ENCODE measurements at places on chromosomes 4 and X. TPM values are rescaled to one million over a fixed set of nuclear protein-coding genes. Genes with fewer than 3 reads are reported as not detected.

DNA sequence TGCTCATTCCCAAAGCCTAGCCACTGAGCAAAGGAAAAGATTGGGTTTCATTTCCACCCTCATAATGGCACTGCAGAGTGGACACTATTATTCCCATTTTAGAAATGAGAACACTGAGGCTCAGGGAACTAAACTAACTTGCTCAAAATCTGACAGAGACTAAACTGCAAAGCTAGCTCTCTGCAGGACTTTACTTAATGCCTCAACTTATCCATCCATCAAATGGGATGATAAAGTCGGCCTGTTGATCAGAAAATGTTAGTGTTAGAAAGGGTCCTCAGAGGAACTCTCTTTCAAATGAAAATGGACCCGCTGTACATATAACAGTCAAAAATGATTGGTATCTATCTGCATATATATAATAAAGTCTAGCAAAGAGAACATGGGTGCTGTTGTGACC, 186.8 kb downstream of the QDPR start:
- H3K27ac ChIP-seq, result no peak overlapping the region
- H3K4me3 ChIP-seq, result no peak overlapping the region
- no peaks in the 10 kb centered on the region for H3K36me3 ChIP-seq
- no peak for DNase-seq

DNA sequence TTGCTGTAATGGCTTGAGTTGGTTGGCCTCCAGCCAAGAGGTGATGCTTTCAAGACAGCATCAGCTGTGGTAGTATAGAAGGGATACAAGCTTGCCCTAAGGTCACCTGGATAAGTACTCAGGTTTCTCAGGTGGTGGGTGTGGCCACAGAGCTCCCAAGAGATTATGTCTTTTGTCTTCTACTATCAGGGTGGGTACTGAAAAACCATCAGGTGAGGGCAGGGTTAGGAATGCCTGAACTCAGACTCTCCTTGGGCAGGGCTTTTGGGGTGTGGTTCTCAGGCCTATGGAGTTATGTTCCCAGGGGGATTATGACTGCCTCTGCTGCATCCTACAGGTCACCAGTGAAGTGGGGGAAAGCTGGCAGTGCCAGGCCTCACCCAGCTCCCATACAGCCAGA, 654.6 kb upstream of the GALNT7 start:
- no peak overlapping the region for H3K4me3 ChIP-seq
- no peaks in the 10 kb centered on the region for H3K27me3 ChIP-seq
- H3K36me3 ChIP-seq, result no peaks in the 10 kb centered on the region

DNA sequence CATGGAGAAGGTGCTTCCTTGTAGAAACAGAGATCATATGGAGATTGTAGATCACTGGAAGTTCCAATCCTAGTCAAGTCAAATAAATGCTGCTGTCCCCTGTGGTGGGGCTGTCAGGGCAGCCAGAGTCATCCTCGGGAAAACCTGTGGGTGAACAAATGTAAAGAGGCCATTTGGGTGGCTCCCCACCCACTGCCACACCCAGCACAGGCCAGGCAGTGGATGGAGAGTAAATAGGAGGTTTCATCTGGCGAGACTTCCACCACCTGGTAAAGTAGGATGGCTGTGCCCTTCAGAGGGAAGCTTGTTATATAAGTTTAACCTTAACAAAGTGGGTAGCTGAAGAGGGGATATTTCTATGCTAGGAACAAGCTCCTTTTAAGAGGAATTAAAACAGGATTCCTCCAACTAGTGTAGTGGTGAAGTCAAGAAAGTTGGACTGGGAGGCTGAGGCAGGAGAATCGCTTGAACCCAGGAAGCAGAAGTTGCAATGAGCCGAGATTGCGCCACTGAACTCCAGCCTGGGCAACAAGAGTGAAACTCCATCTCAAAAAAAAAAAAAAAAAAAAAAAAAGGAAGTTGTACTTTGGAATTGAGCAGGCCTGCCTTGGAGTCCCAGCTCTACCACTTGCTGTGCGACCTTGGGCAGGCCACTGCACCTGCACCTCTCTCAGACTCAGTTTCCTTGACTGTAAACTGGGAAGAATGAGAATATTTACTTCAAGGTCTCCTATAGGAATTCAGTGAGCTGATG, 273.7 kb downstream of the PTTG2 start:
- no peaks in the 10 kb centered on the region for H3K4me1 ChIP-seq
- H3K4me3 ChIP-seq, result no peak overlapping the region
- H3K36me3 ChIP-seq, result no peaks in the 10 kb centered on the region
- H3K27me3 ChIP-seq, result no peaks in the 10 kb centered on the region

DNA sequence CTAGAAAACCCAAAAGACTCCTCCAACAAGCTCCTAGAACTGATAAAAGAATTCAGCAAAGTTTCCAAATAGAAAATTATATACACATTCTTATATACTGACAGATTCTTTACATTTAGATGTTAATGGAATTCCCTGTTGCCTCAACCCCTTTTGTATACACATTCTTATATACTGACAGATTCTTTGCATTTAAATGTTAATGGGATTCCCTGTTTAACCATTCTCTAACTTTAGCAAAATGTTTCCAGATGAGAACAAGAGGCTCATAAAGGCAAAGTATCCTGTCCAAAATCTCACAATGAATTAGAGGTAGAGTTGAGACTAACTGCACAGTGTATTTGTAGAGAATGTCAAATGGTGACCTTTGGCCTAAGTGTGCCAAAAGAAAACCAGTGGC, 23.1 kb upstream of the AR start:
- H3K27ac ChIP-seq, result no peak overlapping the region
- no peaks in the 10 kb centered on the region for H3K4me1 ChIP-seq
- H3K36me3 ChIP-seq, result no peaks in the 10 kb centered on the region
- H3K27me3 ChIP-seq, result no peaks in the 10 kb centered on the region

DNA sequence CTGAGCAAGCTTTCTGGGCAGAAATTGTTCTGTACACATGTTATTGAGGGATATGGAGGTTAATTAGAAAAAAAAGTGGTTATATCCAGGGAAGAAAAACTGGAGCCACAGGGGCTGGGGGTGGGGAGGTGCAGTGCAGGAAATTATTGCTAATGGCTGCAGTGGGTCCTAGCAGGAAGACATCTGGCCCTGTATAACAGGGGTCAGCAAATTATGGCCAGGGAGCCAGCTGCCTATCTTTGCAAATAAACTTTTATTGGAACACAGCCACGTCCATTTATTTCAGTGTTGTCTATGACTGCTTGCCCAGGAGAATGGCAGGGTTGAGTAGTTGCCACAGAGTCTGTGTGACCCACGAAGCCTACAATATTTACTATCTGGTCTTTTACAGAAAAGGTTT, 23.4 kb upstream of the PRPS2 start:
- H3K27me3 ChIP-seq, result no peaks in the 10 kb centered on the region
- H3K27ac ChIP-seq, result no peak overlapping the region
- DNase-seq, result no peak
- H3K4me1 ChIP-seq, result no peaks in the 10 kb centered on the region

DNA sequence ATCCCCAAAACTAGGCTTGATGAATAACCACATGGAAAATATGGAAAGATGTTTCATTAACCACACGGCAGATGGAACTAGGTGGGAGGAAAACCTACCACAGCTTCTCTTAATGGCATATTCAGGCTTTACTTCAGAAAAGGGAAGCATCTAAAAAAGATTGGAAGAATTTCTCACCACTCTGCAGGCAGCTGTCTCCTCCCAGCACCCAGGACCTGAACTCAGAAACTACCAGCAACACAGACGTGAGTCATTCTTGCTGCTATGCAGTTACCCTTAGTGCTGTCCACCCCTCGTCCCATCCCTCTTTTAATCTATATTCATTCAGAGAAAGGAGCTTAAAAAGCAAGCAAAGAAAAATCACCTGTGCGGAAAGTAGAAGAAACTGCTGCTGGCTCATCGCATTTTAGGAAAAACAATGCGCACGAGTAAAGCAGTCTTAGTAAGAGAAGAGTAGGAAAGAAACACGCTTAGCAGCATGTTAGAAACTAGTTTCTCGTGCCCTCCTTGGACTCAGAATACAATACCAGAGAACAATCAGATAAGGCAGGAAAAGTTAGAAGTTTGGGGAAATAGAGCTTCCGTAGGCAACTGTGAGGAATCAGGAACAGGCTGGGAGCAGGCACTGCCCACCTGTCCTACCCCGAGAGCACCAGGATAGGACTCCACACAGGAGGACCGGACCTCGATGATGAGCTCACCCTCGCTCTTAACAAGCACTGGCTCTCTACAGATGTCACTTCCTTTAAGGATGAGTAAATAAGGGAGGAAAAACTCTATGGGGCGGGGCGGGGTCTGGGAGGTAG, 48.1 kb upstream of the ENPP6 start:
- no peak overlapping the region for H3K4me3 ChIP-seq
- no peaks in the 10 kb centered on the region for H3K36me3 ChIP-seq
- H3K27ac ChIP-seq, result no peak overlapping the region
- H3K4me1 ChIP-seq, result no peaks in the 10 kb centered on the region
- H3K27me3 ChIP-seq, result no peaks in the 10 kb centered on the region

DNA sequence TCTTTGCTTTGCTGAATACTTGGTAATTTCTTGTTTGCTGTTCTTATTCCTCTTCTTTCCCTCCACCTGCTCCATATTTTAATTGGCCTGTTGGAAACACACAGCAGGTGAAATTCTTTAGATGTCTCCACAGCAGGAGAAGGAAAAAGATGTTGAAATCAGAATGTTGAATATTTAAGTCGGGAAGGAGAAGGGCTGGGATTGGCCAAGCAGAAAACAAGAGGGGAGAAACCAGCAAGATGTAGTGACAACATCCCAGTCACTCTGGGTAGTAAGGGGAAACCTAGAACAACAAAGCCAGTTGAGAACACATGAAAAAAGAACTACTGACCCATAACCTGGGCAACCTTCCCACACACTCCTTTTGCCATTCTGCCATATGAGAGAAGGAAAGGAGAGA, 37.3 kb upstream of the STAG2 start:
- H3K4me3 ChIP-seq, result no peak overlapping the region
- no peaks in the 10 kb centered on the region for H3K36me3 ChIP-seq
- H3K27ac ChIP-seq, result no peak overlapping the region
- DNase-seq, result no peak

GRCh38 chrX:3659761-3660160, 53.7 kb downstream of the PRKX start:
- DNase-seq, result no peak
- H3K36me3 ChIP-seq, result no peaks in the 10 kb centered on the region
- no peak overlapping the region for H3K27ac ChIP-seq
- H3K27me3 ChIP-seq, result no peaks in the 10 kb centered on the region
- H3K4me3 ChIP-seq, result no peak overlapping the region
- H3K4me1 ChIP-seq, result no peaks in the 10 kb centered on the region

- no peaks in the 10 kb centered on the region for H3K36me3 ChIP-seq
- no peak overlapping the region for H3K4me3 ChIP-seq
- DNase-seq, result no peak
- H3K27ac ChIP-seq, result no peak overlapping the region
- H3K27me3 ChIP-seq, result peaks cover 2% of the 10 kb centered on the region
Measured at GRCh38 chr4:121373841-121374240, 7.0 kb downstream of the QRFPR start.

DNA sequence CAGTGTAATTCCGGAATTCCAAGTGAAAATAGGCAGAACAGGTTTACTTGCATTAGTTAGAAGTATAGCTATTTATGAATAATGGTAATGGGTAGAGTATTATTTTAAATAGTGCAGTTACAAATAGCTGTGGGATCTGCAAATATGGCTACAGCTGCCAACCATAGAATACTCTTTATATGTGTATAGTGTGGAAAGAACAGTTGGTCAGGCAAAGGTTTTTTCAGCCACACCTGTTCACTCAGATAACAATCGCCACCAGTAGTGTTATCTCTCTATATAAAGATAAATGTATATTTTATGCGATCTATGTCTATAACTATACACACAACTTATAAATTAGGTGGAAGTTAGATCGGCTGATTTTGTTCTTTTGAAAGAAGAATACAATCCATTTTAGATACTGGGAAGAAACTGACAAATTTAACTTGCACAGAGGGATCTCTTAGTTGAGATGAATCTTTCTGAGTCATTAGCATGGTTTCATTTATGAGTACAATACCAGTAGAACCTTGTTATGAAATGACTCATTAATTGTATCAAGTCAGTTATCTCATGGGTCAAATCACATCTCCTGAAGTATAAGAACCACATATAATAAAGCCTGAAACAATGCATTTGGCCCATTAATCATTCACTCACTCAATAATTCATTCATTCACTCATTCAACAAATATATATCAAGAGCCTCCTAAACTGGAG, 100.9 kb upstream of the NR3C2 start:
- H3K4me3 ChIP-seq, result no peak overlapping the region
- no peak for DNase-seq
- H3K4me1 ChIP-seq, result no peaks in the 10 kb centered on the region
- H3K27me3 ChIP-seq, result no peaks in the 10 kb centered on the region
- H3K27ac ChIP-seq, result no peak overlapping the region

- no peaks in the 10 kb centered on the region for H3K36me3 ChIP-seq
- H3K4me3 ChIP-seq, result no peak overlapping the region
- no peaks in the 10 kb centered on the region for H3K27me3 ChIP-seq
- H3K27ac ChIP-seq, result no peak overlapping the region
Measured at GRCh38 chrX:18461431-18461830, 36.0 kb downstream of the CDKL5 start.

- no peaks in the 10 kb centered on the region for H3K4me1 ChIP-seq
- no peaks in the 10 kb centered on the region for H3K36me3 ChIP-seq
- peak; percentile 65 for DNase-seq
- H3K27me3 ChIP-seq, result no peaks in the 10 kb centered on the region
Measured at GRCh38 chrX:136251041-136251991, at the start of gene MAP7D3. MAP7D3 (minus strand) TSS chrX:136251400; CDS start chrX:136251358, 42 bp downstream.

DNA sequence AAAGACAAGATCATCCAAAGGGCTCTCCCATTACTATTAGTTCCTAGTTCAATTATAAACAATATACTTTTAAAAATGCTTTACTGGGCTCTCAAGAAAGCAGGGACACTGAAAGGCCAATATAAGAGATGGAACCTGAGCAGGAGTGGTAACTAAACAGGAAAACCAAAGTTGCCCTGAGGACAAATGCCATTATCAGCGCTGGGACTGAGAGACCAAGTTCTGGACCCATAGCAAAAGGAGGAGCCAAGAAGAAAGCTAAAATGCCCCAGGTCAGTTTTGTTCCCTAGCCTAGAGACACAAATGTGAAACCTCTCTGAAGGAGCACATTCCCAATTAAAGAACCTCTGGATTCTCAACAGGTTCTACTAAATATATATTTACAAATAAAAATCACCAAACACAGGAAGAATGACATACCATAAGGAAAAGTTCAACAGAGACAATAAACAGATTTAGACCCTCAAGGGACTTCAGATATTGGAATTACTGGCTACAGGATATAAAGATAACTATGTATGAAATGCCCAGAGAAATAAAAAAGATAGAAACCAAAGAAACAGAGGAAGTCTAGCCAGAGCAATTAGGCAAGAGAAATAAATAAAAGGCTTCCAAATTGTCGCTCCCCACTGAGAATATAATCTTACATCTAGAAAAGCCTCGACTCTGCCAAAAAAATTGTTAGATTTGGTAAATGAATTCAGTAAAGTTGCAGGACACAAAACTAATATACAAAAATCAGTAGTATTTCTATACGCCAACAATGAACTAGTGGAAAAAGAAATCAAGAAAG, 67.1 kb downstream of the KLHL8 start:
- H3K36me3 ChIP-seq, result no peaks in the 10 kb centered on the region
- no peak overlapping the region for H3K27ac ChIP-seq
- no peaks in the 10 kb centered on the region for H3K4me1 ChIP-seq

GRCh38 chrX:28997706-28998463, 410.6 kb downstream of the IL1RAPL1 start:
- DNase-seq, result no peak
- no peak overlapping the region for H3K27ac ChIP-seq
- H3K4me3 ChIP-seq, result no peak overlapping the region
- no peaks in the 10 kb centered on the region for H3K36me3 ChIP-seq
- H3K27me3 ChIP-seq, result no peaks in the 10 kb centered on the region
- no peaks in the 10 kb centered on the region for H3K4me1 ChIP-seq

The XAGE1A gene
- not detected for total RNA-seq

The PRDM5 gene
- 66.5 TPM for total RNA-seq

The FGF13 gene
- 15.1 TPM for total RNA-seq

The TRIML2 gene
- total RNA-seq, result not detected

The P2RY10 gene
- total RNA-seq, result not detected

The AMER1 gene
- 4.6 TPM for total RNA-seq

The CT45A1 gene
- total RNA-seq, result not detected
